ENCODE measurements at places on chromosomes 6 and 20. TPM values are rescaled to one million over a fixed set of nuclear protein-coding genes. Genes with fewer than 3 reads are reported as not detected.

- no peak for DNase-seq
Observed at GRCh38 chr6:134437376-134437775, 119.5 kb upstream of the SGK1 start.

DNA sequence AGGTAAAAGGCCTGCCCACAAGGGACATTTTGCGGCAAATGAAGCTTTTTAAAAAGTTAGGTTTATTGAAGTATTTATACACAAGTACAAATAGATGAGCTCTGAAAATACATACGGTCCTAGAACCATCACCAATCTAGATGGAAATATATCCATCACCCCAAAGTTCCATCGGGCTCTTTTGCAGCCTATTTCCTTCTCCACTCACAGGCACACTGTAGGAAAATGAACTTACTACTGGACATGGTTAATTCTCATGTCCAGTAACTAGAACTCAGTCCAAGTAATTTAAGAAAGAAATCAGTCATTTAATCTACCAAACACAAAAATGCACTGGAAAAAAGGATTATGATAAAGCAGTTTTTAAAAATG is 6.2 kb downstream of the PCNA start:
- DNase-seq: no peak

DNA sequence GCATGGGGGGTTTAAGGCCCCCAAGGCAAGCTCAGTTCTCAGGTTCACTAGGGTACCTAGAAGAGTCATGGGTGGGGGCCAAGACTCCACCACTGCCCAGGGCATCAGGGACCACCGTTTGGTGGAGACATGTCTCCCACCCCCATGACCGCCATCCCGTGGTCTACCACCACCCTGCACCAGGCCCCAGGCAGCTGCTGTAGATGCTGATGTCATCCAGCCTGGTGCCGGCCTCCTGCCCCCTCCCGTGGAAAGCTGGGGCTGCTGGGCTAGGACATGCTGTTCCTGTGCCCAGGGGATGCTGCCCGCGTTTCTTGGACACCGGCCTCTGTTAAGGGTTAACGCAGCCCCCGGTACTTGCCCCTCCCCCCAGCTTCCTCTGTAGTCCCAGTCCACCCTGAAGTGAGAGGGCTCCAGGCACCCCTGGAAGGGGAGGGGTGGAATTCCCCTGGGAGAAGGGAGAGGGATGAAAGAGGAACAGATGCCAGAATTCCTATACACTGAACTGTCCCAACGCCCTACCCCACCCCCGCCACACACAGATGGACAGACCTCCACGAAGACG is 587 bp downstream of the IP6K3 start:
- DNase-seq: peak; percentile 46

DNA sequence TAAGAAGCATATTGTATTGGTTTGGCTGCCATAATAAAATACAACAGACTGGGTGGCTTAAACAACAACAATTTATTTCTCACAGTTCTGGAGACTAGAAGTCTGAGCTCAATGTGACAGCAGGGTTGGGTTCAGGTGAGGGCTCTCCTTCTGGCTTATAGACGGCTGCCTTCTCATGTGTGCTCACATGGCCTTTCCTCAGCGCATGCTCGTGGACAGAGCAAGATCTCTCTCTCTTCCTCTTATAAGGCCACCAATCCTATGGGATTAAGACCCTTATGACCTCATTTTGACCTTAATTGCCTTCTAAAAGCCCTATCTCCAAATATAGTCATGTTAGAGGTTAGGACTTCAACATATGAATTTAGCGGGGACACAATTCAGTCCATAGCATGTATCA is 32.4 kb upstream of the GFOD1 start:
- no peak for DNase-seq

DNA sequence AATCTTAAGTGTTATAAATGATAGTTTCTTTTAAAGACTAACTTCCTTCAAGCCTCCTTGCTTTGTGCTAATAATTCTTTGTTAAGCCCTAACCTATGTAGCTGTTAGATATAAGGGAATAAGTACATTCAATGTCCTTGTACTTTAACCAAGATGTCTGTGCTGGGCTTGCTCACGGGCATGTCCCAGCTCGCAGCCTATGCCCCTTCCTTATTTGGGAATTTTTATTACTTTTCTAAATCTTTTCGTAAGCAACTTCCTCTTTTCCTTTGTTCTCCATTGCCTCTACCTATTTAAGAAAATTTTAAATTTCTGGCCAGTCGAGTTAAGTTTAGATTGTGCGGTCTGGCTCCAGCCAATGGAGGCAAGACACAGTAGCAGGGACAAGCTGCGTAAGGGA is 26.0 kb upstream of the CDK19 start:
- DNase-seq: no peak

- DNase-seq: no peak
Observed at GRCh38 chr20:24656391-24656790, 187.0 kb downstream of the SYNDIG1 start.

- no peak for DNase-seq
Observed at GRCh38 chr6:34298941-34299340, 50.1 kb upstream of the SMIM29 start.

DNA sequence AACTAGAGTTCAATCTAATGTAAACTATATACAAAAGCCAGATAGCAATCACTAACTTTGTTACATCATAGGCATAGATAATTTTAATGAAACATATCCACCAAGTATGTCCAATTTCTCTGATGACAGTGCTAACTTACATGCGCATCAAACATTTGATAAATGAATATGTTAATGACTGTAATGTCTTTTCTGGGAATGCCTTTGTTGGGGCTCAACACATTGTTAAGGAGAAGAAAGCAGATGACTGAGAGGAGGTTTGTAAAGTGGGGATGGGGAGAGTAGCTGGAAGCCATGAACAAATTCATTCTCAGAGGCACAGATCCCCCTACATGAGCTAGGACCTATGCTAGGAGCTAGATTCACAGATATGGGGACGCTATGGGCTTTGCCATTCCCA is 950.0 kb downstream of the KIF16B start:
- no peak for DNase-seq

DNA sequence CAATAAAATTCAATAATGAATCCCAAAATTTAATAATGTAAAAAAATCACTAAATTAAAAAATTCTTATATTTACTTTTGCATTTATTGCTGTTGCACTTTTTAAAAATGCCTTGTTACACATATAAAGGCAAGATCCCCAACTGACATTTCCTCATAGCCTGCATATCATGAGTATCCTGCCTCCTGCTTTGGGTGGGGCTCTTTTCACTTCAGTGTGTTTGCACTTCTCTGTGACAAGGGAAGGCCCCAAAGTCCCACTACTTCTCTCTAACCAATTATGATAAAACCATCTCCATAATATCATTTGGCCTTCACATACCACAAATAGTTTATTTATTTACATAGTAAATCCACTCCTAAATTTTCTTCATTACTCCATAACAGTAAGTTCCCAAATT is 446.1 kb upstream of the MARCKS start:
- DNase-seq: no peak

- DNase-seq: no peak
Observed at GRCh38 chr20:47964149-47964548, 178.9 kb upstream of the SULF2 start.

DNA sequence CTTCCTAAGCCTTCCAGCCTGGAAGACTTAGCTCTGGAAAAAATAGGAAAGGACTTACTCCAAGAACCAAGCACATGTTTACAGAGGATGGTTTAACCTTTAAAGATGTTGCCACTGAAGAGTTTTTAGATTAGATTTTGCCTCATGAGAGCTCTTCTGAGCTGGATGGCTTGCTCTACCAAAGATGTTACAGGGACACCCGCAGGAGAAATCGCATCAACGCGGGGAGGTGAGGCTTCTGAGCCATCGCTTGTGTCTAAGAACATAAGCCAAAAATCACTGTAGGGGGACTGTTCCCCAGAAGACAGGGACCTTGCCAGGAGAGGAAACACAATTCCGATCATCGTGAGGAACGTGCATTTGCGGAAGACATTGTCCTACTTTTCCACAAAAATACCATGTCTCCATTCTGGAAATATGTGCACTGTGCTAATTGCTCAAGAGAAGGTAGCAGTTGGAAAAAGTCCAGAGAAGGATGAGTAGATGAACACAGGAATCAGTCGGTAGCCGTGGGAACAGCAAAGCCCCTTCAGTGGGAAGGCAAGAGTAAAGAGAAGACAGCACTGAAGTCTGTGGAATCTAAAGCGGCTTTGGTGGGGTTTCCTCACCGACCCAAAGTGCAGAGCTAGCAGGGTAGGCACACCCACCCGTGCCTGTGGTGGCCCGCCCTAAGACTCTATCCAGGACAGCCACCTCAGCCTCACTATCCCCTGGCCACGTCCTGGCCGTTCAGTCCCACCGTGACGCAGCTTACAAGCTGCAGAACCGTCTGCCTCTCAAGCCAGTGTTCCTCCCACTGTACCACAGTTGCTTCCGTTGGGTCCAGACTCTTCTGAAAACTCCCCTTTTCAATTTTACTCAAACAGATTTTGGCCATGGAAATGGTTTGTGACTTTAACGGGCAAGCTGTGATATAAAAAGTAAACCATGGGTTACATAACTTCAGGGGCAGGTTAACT is 334.8 kb downstream of the NRN1 start:
- no peak for DNase-seq

DNA sequence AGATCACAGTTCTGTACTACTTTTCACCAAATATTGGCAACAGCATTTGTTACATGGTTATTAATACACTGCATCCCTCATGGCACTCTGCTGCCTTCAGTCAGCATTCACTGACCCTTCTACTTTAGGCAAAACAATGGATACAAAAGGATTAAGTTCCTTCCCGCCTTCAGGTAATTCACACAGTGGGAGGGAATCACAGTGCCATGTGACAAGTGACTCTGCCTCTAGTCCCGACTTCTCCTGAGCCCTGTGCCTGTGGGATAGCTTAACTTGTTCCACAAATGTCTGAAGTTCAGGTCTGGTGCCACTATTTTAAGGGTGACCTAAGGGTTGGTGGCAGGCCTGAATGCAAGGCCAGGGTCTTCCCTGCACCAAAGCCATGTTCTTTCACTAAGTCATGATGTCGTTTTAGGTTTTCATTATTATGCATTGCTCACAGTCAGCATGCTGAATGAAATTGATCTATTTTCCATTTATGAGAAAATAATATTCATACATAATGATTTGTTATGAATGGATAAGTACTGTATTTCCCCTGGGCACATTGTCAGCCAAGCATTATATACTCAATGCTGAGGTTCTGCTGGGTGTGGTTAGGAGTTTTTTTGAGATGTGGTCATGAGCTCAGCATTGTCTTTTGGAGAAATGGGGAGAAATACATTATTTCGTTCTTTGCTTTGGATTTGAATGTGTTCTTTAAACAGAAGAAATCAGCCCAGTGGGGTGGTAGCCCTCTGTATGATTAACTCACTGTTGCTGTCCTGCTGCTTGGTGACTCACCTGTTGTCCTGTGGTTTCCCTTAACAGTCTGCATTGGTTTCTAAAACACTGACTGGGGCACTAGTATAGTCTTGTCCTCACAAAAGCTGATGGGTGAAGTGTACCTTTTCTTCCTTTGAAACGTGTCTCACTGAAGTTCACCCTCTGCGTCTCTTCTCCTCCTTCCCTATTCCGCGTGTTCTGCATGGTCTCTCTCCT is 66.4 kb downstream of the AFDN start:
- DNase-seq: peak; percentile 68

- DNase-seq: no peak
Observed at GRCh38 chr6:111951497-111952085, 78.3 kb upstream of the FYN start.

DNA sequence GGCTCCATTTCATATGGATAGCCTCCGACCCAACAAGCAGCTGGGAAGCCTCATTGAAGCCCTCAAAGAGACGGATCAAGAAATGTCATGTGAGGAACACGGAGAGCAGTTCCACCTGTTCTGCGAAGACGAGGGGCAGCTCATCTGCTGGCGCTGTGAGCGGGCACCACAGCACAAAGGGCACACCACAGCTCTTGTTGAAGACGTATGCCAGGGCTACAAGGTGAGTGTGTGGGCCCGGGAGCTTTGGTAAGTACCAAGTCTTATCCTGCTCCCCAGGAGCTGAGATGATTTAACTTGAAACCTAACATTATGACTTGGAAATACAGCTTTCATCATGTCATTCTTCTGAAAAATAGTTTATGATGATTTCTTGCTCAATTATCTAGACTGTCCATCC is 4.1 kb downstream of the TRIM38 start:
- DNase-seq: no peak

- no peak for DNase-seq
Observed at GRCh38 chr6:32074996-32075532, 34.1 kb downstream of the TNXB start.

GRCh38 chr6:89487864-89488263 is 54.9 kb downstream of the ANKRD6 start:
- no peak for DNase-seq

- no peak for DNase-seq
Observed at GRCh38 chr6:72048080-72048479, 161.7 kb downstream of the RIMS1 start.

DNA sequence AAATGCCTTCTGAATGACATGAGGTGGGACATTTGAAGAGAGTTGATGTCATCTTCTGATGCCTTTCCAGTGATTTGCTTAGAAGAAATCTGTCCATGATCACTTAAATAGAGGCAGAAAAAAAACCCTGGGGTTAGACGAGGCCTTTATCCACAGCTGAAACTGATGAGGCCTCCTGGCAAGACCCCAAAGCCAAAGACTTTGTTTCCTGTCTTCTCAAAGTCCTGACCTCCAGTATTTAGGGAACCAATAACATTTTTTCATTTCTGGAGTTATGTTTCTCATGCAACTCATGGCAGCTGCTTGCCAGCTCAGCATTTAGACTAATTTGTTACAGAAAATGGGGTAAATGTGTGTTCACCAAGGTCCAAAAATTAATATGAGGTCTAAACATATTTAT is 248.0 kb upstream of the PRDM1 start:
- no peak for DNase-seq

- DNase-seq: no peak
Observed at GRCh38 chr6:125316621-125317020, 14.9 kb upstream of the HDDC2 start.

DNA sequence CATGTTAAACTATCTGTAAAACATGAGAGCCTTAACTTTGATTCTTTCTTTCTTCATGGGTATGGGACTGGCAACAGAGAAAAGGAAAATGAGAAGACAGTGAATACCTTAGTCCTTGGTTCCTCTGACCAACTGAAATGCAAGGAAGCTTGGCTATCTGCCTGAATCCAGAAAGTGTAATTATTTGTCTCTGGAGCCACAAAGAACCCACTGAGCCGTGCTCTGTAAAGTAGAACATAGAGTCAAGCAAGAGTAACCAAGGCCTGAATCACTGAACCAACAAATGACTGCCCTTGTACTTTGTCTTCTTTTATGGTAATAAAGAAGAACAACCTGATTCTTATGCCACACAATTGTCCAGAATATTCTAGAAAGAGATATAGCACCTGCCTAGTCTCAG is 27.6 kb downstream of the PKHD1 start:
- DNase-seq: no peak

GRCh38 chr20:8331740-8332412 is 199.8 kb downstream of the PLCB1 start:
- DNase-seq: no peak

- DNase-seq: no peak
Observed at GRCh38 chr20:50506270-50506579, 4.0 kb upstream of the PTPN1 start.

GRCh38 chr6:140604786-140605185 is 1230.3 kb upstream of the CITED2 start:
- no peak for DNase-seq

Gene RBBP8NL
- total RNA-seq: 0.28 TPM

Gene TSPO2
- total RNA-seq: not detected

Gene TCP11
- total RNA-seq: not detected

Gene SPATA25
- total RNA-seq: 1.8 TPM

Gene SPEF1
- 0.22 TPM for total RNA-seq

Gene SLC17A1
- not detected for total RNA-seq

Gene PTPRT
- 0.07 TPM for total RNA-seq

Gene SLPI
- not detected for total RNA-seq

Gene HLA-DRA
- total RNA-seq: 3.1 TPM

Gene SMOC2
- 1.8 TPM for total RNA-seq

Gene RAB23
- total RNA-seq: 18.6 TPM

Data from H9 (cell line).